ENCODE measurements at places on chromosomes 11 and 22.
A peak's percentile ranks its signal among the peaks of the same experiment; 100 is the strongest.

GRCh38 chr11:63551889-63552266 is 11.3 kb downstream of the PLAAT2 start:
- DNase-seq = peak; percentile 34

- DNase-seq = no peak
These were observed 15.0 kb downstream of the ATG16L2 start for GRCh38 chr11:72829178-72829577.

DNA sequence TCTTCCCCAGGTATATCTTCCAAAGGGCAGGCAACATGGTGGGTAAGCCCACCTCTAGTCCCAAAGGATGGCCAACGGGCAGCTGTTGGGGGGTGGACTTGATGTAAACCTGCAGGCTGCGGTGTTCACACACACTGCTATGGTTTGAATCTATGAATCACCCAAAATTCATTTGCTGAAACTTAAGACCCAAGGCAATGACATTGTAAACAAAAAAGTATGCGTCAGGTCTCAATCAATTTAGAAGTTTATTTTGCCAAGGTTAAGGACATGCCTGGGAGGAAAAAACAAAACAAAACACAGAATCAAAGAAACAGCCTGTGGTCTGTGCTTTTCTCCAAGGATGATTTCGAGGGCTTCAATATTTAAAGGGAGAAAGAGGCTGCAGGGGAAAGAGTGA is 18.3 kb downstream of the RCN1 start:
- no peak for DNase-seq

DNA sequence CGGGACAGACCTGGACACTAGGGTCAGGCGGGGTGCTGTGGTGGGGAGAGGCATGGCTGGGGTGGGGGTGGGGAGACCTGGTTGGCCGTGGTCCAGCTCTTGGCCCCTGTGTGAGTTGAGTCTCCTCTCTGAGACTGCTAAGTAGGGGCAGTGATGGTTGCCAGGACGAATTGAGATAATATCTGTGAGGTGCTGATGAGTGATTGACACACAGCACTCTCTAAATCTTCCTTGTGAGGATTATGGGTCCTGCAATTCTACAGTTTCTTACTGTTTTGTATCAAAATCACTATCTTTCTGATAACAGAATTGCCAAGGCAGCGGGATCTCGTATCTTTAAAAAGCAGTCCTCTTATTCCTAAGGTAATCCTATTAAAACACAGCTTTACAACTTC is 3.9 kb downstream of the FADD start:
- DNase-seq = no peak
